Fibroblast of lung (primary cell): ENCODE measurements at places on chromosomes 7 and 10. TPM values are rescaled to one million over a fixed set of nuclear protein-coding genes. Genes with fewer than 3 reads are reported as not detected.

MGAM2 gene
- total RNA-seq = not detected in 2 replicates

GRCh38 chr10:71542478-71542877 is 145.8 kb downstream of the CDH23 start:
- no peak overlapping the region for H3K27ac ChIP-seq
- H3K4me1 ChIP-seq = no peaks in the 10 kb centered on the region
- no peak overlapping the region for H3K4me3 ChIP-seq
- peaks cover 5% of the 10 kb centered on the region for H3K27me3 ChIP-seq
- DNase-seq = no peak

DNA sequence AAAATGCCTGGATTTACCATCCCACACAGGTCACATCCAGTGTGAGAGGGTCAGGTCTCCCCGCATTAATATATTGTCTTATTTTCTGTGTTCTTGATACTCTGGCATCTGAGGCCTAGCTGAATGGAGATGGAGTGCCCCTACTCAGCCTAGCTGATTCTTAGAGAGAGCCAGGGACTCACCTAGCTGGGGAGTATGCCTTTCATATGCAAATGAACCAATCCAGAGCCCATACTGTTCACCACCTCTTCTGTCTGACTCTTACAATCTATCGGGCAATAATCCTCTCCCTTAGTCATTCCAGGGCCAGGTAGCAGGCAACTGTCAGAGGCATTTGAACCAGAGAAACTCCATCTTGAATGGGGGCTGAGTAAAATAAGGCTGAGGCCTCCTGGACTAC is 46.3 kb downstream of the LBX1 start:
- no peak for DNase-seq
- no peaks in the 10 kb centered on the region for H3K4me1 ChIP-seq
- H3K27me3 ChIP-seq = peaks cover 2% of the 10 kb centered on the region
- no peaks in the 10 kb centered on the region for H3K36me3 ChIP-seq

DNA sequence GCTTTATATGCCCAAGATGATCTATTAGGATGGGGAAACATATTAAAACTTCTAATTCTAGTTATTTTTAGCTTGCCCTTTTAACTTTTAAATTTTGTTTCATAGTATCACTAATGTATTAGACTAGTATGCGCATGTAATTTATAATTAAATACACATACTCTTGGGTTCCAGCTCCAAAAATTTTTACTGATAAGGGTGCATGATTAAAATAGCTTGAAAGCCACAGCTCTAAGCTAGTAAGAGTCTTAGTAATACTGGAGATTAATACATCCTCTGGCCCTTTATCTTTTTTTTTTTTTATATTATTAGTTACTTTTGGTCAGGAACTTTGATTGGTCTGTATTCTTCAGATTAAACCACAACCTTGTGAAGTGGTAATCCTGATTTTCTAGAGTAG is 53.6 kb downstream of the ATXN7L1 start:
- peaks cover 3% of the 10 kb centered on the region for H3K4me1 ChIP-seq
- H3K36me3 ChIP-seq = no peaks in the 10 kb centered on the region
- H3K4me3 ChIP-seq = no peak overlapping the region
- no peaks in the 10 kb centered on the region for H3K27me3 ChIP-seq

DNA sequence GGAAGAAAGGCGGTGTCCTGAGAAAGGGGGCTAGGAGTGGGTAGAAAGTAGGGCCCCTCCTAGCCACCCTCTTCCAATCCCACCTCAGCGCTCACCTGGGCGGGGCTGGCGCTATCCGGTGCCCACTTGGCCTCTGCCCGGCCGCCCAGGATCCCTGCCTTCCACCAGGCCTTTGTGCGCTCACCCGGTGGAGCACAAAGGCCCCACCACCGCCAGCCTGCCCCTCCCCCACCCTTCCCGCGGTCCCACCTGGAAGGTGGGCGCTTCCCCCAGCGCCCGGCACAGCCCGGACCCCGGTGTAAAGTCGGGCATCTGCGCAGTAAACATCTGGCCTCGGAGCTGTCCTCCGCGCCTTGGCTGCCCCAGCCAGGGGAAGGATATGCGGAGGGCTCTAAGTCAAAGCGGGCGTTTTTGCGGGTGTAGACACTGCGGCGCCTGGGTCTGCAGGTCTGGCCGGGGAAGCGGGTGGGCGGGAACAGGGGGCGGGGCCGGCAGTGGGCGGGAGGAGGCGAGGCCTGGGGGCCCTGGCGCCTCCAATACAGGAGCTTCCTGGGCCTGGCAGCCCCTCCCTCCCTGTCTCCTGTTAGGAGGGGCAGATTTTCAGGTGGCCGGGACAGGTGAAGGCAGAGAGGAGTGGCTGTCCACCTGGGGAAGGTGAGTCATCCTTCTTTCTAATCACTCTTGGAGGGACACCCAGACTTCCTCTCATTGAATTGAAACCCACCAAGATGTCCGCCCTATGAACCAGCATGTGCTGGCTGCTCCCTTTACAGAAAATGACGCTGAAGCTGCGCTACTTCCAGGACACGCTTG is 49.3 kb downstream of the PNLIPRP2 start:
- no peak overlapping the region for H3K4me3 ChIP-seq
- no peaks in the 10 kb centered on the region for H3K4me1 ChIP-seq
- no peak overlapping the region for H3K27ac ChIP-seq
- DNase-seq = no peak
- no peaks in the 10 kb centered on the region for H3K36me3 ChIP-seq
- no peaks in the 10 kb centered on the region for H3K27me3 ChIP-seq

- H3K4me3 ChIP-seq = no peak overlapping the region
- peaks cover 4% of the 10 kb centered on the region for H3K4me1 ChIP-seq
- H3K27me3 ChIP-seq = no peaks in the 10 kb centered on the region
Measured at GRCh38 chr10:58570979-58571378, 58.3 kb downstream of the BICC1 start.

- H3K27ac ChIP-seq = peak overlapping the region; percentile 99
- H3K4me3 ChIP-seq = peak overlapping the region; percentile 86
- H3K4me1 ChIP-seq = peaks cover 35% of the 10 kb centered on the region
- DNase-seq = peak; percentile 72
- peaks cover 1% of the 10 kb centered on the region for H3K36me3 ChIP-seq
Measured at GRCh38 chr10:104336821-104337467, 1.3 kb downstream of the ITPRIP start.

- no peak overlapping the region for H3K27ac ChIP-seq
- no peak overlapping the region for H3K4me3 ChIP-seq
- H3K27me3 ChIP-seq = no peaks in the 10 kb centered on the region
- no peak for DNase-seq
- H3K36me3 ChIP-seq = no peaks in the 10 kb centered on the region
Measured at GRCh38 chr7:108723381-108723814, 153.7 kb downstream of the DNAJB9 start.
